ENCODE measurements at places on chromosomes 12 and 14.

- DNase-seq: no peak
These were observed 55.6 kb upstream of the CDKL1 start for GRCh38 chr14:50452296-50452695.

GRCh38 chr12:109433618-109434017 lies 43.5 kb downstream of the KCTD10 start:
- DNase-seq: no peak

DNA sequence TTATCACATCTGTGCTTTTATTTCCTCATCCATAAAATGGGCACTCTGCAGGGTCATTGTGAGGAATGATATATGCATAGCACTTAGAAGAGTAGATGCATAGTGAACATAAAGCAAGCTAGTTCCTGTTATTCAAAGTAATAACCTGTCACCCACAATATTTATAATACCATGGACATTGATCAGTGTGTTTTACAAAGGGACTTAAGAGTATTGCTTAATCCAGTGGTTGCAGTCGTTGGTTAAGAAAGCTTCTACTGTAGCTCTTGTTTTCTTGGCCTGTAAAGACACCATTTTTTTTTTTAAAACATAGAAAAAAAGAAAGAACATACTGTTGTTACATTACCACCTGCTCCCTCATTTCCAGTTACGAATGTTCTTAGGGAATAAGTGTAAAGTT lies 13.1 kb downstream of the METAP2 start:
- DNase-seq: no peak

DNA sequence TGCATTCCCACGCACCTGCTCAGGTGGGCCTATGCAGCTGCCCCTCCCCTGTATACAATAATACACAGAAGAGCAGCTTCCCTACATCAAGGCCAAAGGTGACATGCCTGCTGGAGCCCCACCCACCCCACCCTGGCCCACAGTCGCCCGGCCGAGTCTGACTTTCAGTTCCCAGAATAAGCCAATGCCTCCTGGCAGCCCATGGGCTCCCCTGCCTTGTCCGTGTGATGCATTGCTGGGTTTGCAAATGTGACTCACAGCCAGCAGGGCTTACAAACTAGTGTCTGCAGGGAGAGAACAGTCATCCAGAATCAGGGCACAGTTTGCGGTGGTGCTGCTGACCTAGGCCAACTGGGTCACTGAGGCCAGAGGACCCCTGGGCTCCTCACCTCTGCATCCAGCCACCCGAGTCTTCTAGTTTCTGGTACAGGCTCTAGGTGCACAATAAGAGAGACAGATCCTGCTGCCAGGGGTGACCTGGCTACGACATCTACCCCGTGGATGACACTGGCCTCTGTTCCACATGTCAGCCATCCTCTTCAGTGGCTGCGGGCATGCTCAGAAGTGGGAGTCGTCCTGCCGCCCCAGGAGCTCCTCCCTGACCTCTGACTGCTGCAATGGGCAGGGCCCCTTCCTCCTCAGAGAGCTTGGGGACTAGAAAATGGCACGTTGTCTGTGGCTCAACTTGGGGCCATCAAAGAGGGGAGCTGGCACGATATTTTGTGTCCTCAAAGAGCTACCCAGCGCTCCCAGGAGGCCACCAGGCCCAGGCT lies 84.5 kb downstream of the CHGA start:
- no peak for DNase-seq

GRCh38 chr12:84840356-84840755 lies 72.2 kb downstream of the SLC6A15 start:
- no peak for DNase-seq

GRCh38 chr12:120909633-120910298 lies 5.6 kb upstream of the SPPL3 start:
- no peak for DNase-seq

DNA sequence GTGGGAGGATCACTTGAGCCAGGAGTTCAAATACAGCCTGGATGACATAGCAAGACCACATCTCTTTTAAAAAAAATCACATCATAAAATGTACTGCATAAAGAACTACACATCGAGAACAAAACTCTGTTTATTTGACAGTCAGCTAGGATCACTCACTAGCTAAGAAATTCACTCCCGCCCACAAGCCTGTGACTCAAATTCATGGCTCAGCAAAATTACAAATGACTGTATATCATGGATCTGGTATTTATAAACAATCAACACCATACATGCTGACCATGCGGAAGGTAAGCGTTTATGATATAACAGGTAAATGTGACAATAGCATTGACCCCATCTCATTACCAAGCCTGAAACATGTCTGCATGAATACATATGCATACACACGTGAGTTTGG lies 206.5 kb downstream of the EFCAB11 start:
- no peak for DNase-seq
